ENCODE measurements at places on chromosomes 3 and 15. TPM values are rescaled to one million over a fixed set of nuclear protein-coding genes. Genes with fewer than 3 reads are reported as not detected.

Gene TCAIM
- 40.2 TPM for polyA plus RNA-seq

Gene PIGZ
- 0.79 TPM for polyA plus RNA-seq

Gene EBLN2
- 2.8 TPM for polyA plus RNA-seq

Gene VIPR1
- 0.93 TPM for polyA plus RNA-seq

Gene CLN6
- polyA plus RNA-seq: 32.8 TPM

Gene PODXL2
- 48.9 TPM for polyA plus RNA-seq

Gene GPR149
- polyA plus RNA-seq: not detected

Gene LIPC
- 11.8 TPM for polyA plus RNA-seq

Gene HMCES
- 61.5 TPM for polyA plus RNA-seq

Gene LMAN1L
- polyA plus RNA-seq: not detected

Gene CFAP92
- 1.8 TPM for polyA plus RNA-seq

Gene MESP1
- polyA plus RNA-seq: 0.85 TPM

Gene RYR3
- polyA plus RNA-seq: 5.9 TPM

Gene BOC
- polyA plus RNA-seq: 18.9 TPM

Gene C3orf20
- 0.15 TPM for polyA plus RNA-seq

Gene SLC7A14
- 1.6 TPM for polyA plus RNA-seq

Gene GOLGA6A
- polyA plus RNA-seq: 0.36 TPM

Gene TRIM59
- 18.1 TPM for polyA plus RNA-seq

Gene ADAMTSL3
- 4.5 TPM for polyA plus RNA-seq

Gene ADGRG7
- polyA plus RNA-seq: not detected

Gene IL5RA
- 0.37 TPM for polyA plus RNA-seq

Gene TIMP4
- polyA plus RNA-seq: 0.88 TPM

Gene ANKRD63
- polyA plus RNA-seq: 0.18 TPM

Gene C3orf70
- polyA plus RNA-seq: 9.3 TPM

Gene SATB1
- 42.3 TPM for polyA plus RNA-seq

Gene ISLR
- 49.7 TPM for polyA plus RNA-seq

Gene ATP11B
- polyA plus RNA-seq: 59.6 TPM

Gene TM4SF1
- polyA plus RNA-seq: 70.3 TPM

Gene HCLS1
- polyA plus RNA-seq: 7.4 TPM

Gene NR2E3
- polyA plus RNA-seq: 0.21 TPM

Gene HRG
- polyA plus RNA-seq: 2.1 TPM

Gene TRIM42
- not detected for polyA plus RNA-seq

Gene HPS3
- 33.7 TPM for polyA plus RNA-seq

Gene CCDC33
- 3.9 TPM for polyA plus RNA-seq

Gene TMC3
- polyA plus RNA-seq: 0.12 TPM

Gene CACNA2D3
- polyA plus RNA-seq: 1.4 TPM

Gene IMPG2
- polyA plus RNA-seq: 0.41 TPM

Gene NRG4
- polyA plus RNA-seq: 5.4 TPM

Gene UACA
- polyA plus RNA-seq: 98.9 TPM

Gene ANKUB1
- 0.36 TPM for polyA plus RNA-seq

Gene GOLGA8S
- polyA plus RNA-seq: 0.90 TPM

Gene NR2C2
- 41.0 TPM for polyA plus RNA-seq

Gene LMCD1
- 30.4 TPM for polyA plus RNA-seq

Gene ACP3
- 84.6 TPM for polyA plus RNA-seq

Gene ITGA11
- polyA plus RNA-seq: 3.9 TPM

Measured in right renal cortex interstitium (tissue), 3 donors.